Activated CD8-positive, alpha-beta memory T cell treated with anti-CD3 and anti-CD28 coated beads for 1 hour (primary cell): ENCODE measurements at places on chromosomes 12 and 14.

- no peak for DNase-seq
Observed at GRCh38 chr14:81326451-81326850, 73.7 kb downstream of the STON2 start.

DNA sequence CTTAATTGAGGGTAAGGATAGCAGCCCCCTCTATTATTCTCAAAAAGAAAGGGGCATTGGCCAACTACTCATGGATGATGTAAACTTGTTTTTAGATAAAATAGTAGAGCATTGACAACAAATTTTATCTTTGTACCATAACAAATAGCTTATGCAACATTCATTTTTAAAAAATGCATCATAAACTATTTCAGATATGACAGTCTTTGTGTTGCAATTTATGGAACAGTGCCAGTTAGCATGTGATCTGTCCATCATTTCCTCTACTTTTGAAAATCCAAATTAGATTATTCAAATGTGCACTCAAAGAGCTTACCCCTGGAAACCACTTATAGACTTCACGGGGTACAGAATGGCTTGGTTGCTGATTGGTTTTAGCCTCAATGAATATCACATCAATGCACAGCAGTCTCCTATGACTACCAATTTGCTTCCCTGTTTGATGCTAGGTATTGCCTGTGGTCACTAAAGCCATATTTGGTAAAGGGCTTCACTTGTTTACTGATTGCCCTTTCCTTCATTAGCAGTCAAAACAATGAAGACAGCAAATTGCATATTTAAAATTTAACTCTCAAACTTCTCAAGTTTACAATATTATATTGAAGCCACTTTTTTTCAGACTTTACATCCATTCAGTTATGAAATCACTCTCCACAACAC is 274.9 kb upstream of the MGAT4C start:
- no peak for DNase-seq

DNA sequence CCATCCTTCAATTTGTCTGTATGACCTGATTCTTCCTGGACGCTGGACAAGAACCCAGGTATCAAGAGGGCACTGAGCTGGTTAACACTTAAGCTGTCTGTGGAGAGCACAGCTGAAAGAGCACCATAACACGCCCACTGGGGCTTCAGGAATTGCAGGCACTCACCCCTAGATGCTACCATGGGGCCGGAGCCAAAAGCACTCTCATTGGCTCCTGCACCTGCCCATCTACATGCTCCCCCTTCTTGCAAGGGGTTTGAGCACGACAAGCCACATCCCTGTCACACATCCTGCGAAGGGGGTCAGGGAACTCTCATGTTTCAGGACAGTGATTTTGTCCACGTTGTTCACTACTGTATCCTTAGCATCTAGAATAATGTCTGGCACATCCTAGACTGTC is 35.1 kb upstream of the TBC1D15 start:
- DNase-seq: no peak

DNA sequence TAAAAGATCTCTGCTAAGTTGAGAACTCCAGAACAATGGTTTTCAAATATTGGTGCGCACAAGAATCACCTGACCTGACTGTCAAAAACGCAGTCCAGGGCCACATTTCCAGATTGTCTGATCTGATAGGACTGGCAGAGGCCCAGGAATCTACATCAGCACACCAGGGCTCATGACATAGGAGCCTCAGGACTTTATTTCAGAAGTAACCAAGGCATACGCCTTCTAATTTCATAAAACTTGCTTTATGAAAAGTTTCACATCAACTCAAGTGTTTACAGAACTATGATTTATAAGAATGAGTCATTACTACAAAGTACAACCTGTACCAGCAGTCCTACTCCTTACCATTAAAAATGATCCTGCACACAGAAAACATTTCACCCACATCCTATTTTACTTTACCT is 47.7 kb upstream of the PTPRO start:
- DNase-seq: no peak

GRCh38 chr14:99157246-99157645 is 114.8 kb downstream of the BCL11B start:
- no peak for DNase-seq
